ENCODE measurements at places on chromosomes 7 and 10.

DNA sequence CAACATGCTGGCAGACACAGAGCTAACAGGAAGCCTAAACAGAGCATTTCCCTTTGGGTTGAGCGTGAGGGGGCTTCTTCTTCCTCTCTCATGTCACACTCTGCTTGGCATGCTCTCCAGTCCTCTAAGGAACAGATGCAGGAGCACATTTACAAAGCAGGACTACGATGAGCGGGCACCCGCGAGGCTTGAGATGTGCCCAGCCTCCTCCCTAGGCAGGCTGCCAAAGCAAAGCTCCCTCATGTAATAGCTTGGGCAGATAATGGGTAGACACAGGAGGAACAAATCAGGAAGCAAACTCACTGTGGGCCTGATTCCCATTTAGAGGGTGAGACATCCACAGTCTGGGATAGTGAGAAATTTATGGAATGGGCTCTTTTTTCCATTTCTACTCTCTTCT is 519.1 kb downstream of the NRG3 start:
- DNase-seq, result no peak

DNA sequence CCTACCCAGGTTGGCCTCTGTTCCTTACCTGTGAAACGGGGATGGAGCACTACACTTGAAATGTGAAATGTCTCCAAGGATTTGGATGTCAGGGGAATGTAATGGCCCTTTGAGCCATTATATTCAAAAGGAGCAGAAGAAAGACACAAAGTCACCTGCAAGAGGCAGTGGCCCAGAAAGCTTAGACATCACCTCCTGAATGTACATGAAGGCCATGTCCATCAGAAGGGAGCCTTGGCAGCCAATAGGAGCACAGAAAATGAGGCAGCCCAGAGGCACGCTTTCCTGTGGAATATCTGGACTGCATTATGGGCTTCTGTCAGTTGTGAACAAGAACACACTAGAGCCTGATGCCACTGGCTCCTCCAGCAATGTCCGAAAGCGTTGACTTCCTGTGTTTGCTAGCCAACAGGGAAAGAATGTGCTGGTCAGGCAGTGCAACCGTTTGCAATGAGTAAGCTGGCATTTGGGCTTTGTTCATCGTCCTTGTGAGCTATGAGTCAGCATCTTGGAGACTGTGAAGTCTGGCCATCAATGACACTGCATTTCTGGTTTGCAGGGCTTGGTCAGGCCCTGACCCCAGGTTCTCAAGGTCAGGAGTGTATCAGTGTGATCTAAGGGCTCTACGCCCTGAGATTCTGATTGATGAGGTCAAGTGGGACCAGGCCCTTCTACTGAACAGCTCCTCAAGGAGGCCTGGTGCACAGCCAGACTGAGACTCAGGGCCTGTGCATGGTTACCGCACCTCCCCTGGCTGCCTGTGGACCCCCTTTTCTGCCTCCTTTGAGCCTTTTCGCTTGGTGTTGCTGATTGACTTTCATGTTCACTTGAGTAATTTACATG is 222.4 kb downstream of the RPS24 start:
- DNase-seq, result no peak

- no peak for DNase-seq
Observed at GRCh38 chr10:56318816-56319215, 42.2 kb downstream of the ZWINT start.

GRCh38 chr10:28986117-28986792 is 302.6 kb upstream of the LYZL1 start:
- no peak for DNase-seq

- no peak for DNase-seq
Observed at GRCh38 chr7:69177941-69178494, 420.3 kb upstream of the AUTS2 start.

GRCh38 chr10:61063901-61064300 is 119.9 kb upstream of the RHOBTB1 start:
- DNase-seq, result no peak

GRCh38 chr10:102280397-102281101 is 35.2 kb downstream of the GBF1 start:
- no peak for DNase-seq

GRCh38 chr7:132666071-132666773 is 90.0 kb upstream of the PLXNA4 start:
- no peak for DNase-seq

DNA sequence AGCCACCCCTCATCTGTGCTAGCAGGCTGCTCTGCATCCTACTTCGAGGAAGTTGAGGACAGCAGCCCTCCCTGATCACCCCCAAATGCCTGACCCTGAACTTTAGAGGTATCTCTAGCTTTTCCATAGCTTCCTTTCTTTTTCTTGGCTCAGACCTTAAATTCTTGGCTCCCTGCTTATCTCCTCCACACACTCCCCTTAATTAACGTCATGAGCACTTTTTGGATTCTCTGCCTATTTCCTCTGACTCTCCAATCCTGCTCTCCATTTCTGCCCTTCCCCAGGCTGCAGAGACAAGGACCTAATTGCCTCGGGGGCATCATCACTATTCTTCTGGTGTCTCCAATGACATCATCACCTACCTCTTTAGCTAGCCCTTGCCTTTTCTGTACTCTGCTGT is 40.8 kb upstream of the SEC61G start:
- no peak for DNase-seq

DNA sequence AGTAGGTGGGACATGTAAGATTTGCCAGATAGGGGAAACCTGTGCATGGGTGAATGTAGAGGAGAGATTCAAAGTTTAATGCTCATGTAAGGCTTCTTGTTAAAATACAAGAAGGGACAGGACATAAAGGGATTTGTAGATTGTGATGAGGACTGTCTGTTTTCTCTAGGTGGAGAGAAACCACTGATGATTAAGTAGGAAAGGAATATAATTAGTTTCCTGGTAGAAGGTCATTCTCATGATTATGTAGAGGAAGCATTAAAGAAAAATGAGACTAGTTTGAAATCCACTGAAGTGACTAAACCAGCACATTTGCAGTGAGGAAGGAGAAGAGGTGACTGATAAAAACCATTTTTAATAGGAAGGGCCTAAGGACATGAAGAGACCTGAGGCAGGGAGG is 19.6 kb upstream of the MACC1 start:
- DNase-seq, result no peak

- DNase-seq, result no peak
Observed at GRCh38 chr7:155287284-155287935, 10.3 kb upstream of the INSIG1 start.

DNA sequence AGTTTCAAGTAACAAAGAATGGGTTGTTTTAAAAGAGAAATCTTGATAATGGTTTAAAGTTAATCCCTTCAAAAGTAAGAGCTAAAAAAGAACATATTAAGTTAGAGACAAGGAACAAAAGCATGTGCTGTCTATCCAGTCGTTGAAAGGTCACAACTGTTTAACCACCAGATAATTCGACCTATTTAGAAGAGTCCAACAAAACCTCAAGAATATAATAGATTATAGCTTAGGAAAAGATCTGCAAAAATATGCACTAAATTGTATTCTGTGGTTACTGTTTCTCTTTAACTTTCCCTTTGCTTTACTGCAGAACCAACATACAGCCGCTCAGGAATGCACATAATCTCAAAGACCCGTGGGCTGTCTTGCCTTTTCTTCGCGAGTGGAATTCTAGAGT is 74.9 kb downstream of the PCGF5 start:
- no peak for DNase-seq

All from T-cell (primary cell).